Activated T-helper 2 cell treated with anti-CD3 and anti-CD28 coated beads, Interferon-gamma antibody, Interleukin-2, Interleukin-4, amounts not matched to agents 10 μg/mL and 5 μg/mL and 100 μg/mL, durations not matched to agents 14 hours and 24 hours and 36 hours (primary cell): ENCODE measurements at places on chromosomes 13 and 19.

GRCh38 chr13:97353927-97354675 is 79.9 kb upstream of the RAP2A start:
- no peak for DNase-seq

DNA sequence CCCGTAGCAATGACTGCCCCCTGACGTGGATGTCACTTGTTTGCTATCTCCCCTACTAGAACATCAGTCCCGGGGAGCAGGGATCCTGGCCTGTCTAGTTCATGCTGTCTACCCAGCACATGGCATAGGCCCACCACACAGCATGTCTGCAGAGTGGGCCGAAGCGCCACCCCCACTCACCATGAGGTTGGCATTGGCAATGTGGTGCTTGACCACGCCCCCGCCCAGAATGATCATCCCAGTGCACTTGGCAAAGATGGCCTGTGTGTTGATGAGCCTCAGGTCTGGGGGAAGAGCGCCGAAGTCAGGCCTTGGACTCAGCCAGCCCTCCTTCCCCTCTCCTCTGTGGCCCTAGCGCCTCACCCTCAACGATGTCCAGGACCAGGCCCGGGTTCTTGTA is 4.8 kb downstream of the DHPS start:
- no peak for DNase-seq

- no peak for DNase-seq
These were observed 21.0 kb downstream of the PEPD start for GRCh38 chr19:33500586-33500985.

DNA sequence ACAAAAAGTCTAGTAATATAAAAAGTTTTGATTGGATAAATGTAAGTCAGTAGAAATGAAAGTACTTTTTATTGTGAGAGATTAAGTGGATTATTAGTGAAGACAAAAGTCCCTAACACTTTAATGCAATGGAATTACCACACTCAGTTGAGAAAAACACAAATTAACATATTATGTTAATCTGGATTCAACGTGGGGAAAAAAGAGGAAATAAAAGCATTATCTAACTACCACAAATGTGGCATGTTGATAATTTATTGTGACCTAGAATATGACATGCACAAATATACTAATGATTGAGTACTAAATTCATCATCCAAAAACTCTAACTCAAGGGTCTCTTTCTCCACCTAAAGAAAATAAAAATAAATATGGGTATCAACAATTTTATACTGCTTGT is 41.5 kb downstream of the FOXO1 start:
- no peak for DNase-seq

DNA sequence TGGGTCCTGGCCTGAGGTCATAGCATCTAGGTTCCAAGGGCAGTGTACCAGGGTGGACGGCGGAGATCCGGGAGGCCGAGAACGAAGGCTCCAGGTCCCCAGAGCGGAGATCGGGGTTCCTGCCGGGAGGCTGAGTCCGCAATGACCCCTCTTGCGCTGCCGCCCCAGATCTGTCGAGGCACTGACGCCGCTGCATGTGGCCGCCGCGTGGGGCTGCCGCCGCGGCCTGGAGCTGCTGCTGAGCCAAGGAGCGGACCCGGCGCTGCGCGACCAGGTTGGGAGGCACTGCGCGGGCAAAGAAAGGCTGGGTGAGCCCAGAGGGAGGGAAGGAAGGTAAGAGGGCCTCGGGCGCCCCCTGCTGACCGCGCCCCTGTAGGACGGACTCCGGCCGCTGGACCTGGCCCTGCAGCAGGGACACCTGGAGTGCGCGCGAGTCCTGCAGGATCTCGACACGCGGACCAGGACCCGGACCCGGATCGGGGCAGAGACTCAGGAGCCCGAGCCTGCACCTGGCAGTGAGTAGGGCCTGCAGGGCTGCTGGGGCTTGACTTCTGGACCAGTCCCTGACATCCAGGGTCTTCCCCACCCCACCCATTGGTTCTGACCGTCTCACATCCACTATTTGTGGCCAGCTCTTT is 906 bp downstream of the ANKLE1 start:
- DNase-seq: peak; percentile 78

GRCh38 chr13:21074546-21074945 is 13.2 kb upstream of the LATS2 start:
- DNase-seq: no peak

DNA sequence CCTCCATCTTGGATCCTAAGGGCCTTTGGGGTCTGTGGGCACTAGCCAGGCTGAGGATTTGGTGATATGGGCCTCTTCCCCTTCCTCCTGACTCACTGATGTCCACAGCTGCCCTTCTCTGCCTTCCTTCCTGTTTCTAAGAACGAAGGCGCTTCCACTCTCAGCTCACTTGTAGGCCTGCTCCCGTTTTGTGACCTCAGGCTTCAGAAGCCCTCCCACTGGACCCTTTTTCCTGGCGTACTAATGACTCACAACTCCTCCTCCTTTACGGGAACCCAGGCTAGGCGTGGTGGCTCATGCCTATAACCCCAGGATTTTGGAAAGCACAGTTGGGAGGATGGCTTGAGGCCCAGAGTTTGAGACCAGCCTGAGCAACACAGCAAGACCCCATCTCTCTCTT is 55.6 kb downstream of the TMED1 start:
- DNase-seq: no peak

DNA sequence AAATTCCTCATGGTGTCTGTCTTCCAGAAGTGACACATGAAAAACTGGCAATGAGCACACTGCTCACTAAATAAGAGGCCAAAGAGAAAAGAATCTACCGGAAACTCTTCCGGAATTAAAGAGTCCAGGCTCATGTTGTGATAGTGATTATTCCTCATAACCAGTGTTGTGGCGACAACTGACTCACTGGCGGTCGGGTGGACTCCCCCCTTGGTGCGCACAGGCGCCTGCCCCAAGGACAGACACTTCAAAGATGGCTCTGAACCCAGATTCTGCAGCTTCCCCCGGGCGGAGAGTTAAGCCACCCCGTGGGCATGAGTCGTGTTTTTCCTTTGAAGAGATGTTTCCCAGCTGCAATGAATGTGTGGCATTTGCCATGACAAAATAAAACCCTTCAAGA is 10.3 kb downstream of the IL17D start:
- DNase-seq: no peak

GRCh38 chr13:100381595-100382224 is 206.9 kb downstream of the GGACT start:
- DNase-seq: no peak

GRCh38 chr13:76853481-76853880 is 32.7 kb downstream of the KCTD12 start:
- DNase-seq: no peak

DNA sequence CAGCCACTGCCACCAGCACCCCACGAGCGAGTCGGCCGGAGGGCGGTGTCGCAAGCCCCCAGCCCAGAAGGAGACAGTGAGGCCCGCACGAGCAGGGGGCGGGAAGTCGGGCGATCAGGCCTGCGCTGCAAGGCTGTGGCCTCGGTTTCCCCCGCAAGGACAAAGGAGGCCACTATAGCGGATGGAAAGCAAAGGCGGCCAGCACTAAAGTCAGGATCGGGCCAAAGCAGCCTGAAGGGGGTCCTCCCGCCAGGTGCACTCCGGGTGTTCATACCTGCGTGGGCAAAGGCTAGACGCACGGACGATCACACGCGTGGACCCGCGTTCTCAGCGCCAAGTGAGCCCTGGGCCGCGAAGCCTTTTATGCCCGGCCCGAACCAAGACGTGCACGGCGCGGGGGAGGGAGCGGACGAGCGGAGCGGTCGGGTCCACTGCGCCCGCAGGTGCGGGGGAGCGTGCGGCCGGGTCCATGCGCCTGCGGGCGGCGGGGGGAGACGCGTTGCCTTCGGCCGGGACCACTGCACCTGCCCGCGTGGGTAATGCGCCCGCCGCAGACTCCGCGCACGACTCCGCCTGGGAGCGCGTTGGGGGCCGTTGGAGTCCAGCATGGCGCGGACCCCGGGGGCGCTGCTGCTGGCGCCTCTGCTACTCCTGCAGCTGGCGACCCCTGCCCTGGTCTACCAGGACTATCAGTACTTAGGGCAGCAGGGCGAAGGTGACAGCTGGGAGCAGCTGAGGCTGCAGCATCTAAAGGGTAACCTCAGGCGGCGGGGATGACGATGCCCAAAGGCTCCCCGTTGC is at the start of the genes PRDX2 and THSD8:
TSS of gene PRDX2 (minus strand) at position 335 of the 801 bp plus-strand sequence. CDS start 539 bp downstream, outside the sequence.
TSS of gene THSD8 (plus strand) at position 604 of the 801 bp plus-strand sequence. CDS start at position 607, 3 bp downstream.
- peak; percentile 74 for DNase-seq

DNA sequence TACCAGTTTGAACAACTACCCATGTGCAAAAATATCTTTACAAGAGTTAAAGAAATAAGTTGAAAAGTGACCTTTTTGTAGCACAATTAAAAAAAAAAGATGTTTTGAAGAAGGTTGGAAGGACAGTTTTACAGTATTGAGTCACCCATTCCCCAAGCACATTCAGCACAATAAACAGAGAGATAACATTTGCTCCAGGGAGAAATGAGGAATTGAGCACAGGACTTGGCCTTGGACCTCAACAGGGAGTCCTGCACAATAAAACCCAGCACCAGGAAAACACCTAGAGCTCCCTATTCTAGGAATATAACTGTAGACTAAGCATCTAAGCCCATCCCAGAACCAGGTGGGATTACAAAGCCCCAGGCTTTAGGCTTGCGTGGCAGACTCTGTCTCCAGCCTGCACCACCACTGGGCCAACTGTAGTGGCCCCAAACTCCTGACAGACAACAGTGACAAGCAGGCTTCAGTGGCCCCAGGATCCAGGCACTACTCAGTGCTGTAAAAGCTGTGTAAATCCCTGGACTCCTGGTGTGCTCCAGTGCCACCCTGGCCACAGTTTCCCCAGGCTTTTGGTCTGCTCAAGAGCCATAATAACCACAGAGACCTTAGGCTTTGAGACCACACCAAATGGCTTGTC is 857.2 kb downstream of the SLITRK1 start:
- DNase-seq: no peak

DNA sequence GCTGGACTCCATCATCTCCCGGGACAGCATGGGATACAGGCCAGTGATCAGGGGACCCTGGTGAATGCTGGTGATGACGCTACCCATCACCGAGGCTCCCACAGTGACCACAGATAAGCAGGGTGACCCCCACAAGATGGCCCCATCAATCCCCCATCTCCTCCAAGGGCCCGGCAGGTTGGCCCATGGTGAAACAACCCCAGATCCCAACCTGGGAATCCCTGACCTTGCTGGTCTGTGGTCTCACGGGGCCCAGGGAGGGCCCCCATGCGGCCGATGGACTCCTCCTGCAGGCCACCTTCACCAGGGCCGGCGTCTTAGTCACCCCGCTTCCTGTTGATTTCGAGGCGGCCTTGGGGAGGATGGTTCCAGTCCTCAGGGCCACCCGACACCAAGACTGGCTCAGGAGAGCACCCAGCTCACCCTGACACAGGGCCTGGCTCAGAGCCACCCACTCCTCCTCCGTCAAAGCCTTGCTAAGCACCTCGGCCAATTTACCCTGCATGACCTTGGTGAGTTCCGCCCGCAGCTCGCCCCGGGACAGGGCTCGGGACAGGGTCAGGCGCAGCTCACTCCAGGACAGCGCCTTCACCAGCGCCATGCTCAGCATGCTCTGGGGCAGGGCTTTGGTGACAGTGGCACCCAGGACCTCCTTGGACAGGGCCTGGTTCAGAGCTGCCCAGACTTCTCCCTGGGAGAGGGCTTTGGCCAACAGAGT is 10.0 kb downstream of the IQCN start:
- no peak for DNase-seq
